AG04449 (cell line): ENCODE measurements at places on chromosomes 6 and 20.

DNA sequence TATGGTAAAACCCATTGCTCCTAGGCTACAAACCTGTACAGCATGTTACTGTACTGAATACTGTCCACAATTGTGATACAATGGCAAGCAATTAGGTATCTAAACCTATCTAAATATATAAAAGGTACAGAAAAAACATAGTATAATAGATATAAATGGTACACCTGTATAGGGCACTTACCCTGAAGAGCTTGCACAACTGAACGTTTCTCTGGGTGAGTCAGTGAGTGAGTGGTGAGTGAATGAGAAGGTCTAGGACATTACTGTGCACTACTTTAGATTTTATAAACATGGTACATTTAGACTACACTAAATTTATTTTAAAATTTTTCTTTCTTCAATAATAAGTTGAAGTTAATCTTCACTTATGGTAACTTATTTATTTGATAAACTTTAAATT, 119.9 kb upstream of the CEP85L start:
- no peak for DNase-seq

- DNase-seq: no peak
These were observed 52.1 kb downstream of the FAXC start for GRCh38 chr6:99297415-99297814.

DNA sequence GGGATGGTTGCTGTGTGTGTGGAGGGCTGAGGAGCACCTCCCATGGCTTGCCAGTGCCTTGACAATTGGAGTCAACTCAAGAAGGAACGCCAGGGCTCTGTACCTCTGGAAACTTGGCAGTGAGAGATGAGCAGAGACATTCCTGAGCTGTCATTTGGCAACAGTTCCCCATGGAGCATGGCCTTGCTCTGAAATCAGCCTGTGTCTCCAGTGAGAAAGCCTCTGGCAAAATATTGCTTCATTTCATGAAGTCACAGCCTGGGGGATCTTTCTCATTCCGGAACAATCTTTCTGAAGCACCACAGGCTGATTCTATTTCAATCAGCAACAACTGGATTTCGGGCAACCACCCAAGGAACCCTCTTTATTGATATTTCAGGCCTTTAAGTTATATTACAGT, 52.2 kb upstream of the FNDC1 start:
- no peak for DNase-seq

DNA sequence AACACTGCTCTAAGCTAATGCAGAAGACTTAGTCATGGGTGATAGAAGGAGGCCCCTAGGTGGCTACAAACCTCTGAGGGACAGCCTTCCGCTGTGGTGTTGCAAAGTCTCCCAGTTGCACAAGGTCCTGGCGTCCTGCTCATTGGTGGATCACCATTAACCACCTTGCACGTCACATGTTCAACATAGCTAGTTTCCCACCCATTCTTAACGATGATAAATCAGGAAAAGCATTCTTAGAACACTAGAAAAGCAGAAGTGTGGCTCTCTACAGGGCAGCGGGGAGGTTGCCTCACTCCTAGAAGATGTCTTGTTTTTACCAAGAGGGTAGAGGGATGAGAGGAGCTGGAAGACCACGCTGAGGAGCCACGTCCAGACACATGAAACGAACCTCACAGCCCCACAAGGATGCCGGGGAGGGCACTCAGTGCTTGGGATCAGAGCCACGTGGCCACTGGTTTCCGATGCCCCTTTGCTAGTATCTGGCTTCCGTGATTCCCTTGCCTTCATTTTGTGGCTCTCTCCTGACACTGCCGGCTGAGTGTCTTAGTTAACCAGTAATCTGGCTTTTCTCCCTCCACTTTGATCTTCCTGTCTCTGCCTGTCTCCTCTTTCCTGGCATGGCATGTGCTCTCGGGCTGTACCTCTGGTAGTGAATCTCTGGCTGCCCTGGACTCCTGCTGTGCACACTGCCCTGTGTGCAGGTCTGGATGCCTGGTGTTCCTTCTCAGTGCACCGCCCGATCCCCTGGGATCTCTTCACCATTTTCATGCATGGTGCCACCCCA, 91.4 kb upstream of the NEDD9 start:
- DNase-seq: no peak

- DNase-seq: no peak
These were observed 68.5 kb downstream of the MAP3K5 start for GRCh38 chr6:136723780-136724179.

DNA sequence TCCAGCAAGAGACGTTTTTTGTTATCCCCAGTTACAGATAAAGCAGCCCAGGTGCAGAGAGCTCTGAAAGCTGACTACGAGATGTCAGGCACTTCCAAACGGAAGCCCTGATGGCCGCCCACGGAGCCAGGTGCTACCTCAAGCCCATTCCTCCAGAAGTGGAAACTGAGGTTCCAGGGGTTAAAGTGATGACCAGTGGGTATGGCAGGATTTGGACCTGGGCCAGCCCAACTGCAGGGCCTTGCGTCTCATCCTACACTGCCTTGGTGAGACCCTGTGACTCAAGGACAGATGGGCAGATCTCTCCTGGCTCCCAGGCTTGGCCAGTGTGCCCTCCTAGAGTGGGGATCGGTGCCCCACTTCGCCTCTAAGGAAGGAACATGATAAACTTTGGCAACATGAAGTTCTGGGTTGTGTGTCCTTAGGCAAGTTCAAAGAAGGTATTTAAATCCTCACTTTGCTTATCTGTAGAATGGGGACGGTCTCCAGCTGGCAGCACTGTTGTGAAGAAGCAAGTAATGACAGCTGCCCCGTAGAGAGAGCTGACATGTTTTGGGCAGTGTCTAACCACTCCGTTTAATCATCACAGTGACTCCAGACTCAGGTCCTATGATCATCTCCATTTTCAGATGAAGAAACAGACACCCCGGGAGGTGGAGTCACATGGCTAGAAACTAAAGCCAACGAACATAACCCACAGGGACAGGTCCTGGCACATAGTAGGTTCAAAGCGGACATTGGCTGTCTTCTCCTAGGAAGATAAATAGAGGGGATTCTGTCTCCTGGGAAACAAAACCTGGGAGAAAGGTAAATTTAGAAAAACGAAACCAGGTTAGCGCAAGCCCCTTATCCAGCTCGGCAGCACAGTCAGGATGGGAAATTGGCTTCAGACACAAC, 34.4 kb upstream of the CDH22 start:
- DNase-seq: no peak

DNA sequence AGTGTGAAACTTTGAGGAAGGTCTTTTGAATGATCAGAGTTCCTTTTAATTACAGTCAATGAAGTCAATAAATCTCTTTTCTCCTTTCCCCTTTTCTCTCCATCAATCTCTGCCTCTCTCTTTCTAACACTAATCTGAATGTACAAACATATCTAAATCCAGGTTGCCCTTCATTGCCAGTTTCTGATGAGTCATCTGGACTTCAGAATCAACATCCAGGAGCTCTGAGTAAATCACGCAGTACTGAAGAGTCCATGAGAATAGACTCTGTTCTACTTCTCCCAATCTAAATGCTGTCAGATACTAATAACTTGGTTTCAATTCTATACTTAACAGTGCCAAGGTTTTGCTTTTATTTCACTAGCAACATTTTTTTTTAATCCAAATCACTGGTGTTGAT, 238.7 kb upstream of the THEMIS start:
- no peak for DNase-seq

GRCh38 chr6:31055441-31055840, 45.2 kb downstream of the MUC22 start:
- DNase-seq: no peak
